Mucosa of gallbladder (tissue), 1 donor: ENCODE measurements at places on chromosomes 6 and 20. TPM values are rescaled to one million over a fixed set of nuclear protein-coding genes. Genes with fewer than 3 reads are reported as not detected.

Gene IFNGR1
- 77.9 TPM for total RNA-seq

DNA sequence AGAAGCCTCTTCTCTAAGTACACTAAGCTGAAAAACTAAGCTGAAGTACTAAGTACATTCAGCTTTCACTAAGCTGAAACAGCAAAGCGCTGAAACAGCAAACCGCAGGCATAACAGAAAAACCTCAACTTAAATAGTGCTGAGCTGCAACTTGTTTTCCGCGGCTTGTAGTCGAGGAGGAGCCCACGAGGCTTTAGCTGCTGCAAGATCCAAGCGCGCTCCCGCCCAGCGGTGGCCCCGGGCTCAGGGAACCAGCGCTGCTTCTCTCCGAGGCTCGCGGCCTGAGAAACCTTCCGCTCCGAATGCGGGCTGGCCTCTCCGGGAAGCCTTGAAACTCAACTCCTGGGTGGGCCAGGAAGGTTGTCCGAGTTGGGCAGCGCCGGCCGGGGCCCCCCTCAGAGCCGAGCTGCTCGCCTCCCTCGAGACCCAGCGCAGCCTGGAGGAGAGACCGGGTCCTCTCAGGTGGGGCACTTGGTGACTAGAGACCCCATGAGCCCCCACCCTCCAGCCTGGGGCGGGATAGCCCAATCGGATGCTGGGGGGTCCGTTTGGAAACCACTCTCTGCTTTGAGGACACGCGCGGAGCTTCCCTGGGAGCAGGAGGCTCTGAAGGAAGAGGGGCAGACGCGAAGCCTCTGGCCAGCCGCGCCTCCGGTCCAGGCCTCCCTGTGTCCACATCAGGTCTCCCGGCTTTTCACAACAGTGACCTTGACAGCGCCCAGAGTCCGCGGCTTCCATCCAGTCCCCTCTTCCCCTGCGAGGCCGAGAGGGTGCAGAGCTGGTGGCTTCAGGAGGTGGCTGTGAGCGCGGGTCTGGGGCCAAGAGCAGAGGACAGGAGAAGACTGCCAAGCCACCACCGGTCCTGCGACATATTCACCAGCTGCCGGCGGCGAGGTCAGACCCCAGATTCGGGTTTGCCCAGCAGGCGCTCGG, 38.1 kb upstream of the HLA-E start:
- peak; percentile 60 for DNase-seq

DNA sequence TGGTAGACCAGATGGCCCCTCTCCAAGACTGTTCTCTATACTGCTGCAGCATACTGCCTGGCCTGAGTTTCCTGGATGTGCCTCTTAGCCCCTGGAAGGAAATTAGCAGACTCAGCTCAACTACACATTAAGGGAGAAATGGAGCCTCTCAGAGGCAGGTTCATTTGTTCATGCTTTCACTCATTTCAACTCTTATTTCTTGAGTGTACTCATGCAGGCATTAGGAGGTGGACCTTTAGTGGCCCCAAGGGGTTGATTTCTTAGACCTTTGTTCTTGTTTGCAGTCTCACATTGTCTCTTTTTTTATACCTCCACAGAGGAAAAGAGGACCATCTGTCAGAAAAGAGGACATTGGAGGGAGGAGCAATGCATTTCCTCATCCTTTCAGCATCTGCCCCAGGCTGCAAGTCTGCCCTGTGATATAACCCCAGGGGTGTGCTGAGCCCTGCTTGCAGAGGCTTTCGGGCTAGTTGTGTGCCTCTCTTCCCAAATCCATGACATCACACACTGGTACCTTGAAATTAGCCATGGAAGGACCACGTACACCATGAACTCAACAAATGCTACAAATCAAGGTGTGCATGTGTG, 456.2 kb downstream of the CD83 start:
- DNase-seq, result no peak

DNA sequence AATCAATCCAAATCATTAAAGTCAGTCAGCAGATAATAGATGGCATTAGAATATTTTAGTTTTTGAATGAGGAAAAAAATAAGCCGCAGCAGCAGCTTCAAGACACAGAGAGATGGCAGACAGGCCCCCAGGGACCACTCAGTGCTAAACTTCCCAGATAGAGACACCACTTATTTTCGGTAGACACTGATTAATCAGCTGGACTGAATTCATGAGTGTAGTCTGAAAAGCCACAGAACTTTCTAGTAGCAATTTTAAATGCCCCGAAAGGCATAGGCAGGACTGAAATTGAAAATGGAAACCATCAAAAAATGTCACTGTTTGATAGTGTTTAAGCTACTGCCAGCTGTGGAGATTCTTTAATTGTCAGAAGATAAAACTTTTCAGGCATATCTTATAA, 3.1 kb upstream of the CLDN20 start:
- no peak for DNase-seq

DNA sequence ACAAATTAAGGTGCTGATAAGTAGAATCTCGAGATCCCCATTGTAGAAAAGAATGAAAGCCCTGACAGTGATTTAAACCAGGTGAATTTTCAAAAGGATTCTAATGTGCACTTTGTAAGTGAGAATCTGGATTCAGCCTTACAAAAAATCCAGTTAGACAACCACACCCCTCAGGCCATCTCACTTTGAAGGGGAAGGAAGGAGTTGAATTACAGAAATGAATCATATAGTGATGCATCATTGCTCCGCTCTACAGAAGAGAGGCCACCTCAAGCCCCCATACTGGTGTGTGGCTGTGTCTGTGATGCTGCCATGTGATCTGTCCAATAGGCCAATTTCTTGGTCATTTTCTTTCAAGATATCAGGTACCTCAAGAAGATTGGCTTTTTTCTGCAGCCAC, 85.5 kb upstream of the NT5E start:
- no peak for DNase-seq
